NCI-H510A treated with DMSO at 0.1 percent for 48 hours (cell line): ENCODE measurements at places on chromosomes 4 and X.

DNA sequence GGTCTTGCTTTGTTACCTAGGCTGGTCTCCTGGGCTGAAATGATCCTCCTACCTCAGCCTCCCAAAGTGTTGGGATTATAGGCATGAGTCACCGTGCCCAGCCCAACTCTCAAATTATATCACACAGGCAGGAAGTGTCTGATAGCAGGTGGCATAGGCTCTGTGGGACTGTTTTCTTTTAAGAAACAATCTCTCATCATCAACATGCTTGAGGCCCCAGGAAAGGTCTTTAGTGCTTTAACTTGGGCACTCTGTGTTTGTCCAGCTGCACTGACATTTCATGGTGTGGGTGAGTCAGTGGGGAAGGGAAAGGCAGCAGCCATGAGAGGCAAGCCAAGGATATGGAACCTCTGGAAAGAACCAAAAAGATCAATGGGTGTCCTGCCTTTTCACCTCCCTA, 88.1 kb upstream of the TSPAN5 start:
- peak; percentile 34 for DNase-seq

GRCh38 chr4:43066415-43066814, 173.9 kb downstream of the GRXCR1 start:
- no peak for DNase-seq

DNA sequence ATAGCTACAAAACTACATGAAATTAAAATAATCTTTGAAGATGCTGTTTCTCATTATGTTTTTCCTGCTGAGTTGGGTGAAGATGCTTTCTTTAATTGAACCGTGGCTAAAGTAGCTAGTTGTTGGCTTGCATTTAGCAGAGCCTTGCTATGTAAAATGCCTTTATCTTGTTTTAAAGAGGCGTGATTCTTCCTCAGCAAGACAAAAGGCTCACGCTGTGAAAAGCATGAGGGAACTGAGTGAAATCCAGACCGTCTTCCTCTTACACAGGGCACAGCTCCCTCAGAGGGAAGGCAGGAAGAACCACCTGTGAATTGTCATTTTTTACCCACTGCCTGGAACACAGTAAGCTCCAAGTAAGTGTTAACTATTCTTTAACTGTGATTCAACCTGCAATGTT, 39.0 kb upstream of the ZNF518B start:
- DNase-seq, result no peak

DNA sequence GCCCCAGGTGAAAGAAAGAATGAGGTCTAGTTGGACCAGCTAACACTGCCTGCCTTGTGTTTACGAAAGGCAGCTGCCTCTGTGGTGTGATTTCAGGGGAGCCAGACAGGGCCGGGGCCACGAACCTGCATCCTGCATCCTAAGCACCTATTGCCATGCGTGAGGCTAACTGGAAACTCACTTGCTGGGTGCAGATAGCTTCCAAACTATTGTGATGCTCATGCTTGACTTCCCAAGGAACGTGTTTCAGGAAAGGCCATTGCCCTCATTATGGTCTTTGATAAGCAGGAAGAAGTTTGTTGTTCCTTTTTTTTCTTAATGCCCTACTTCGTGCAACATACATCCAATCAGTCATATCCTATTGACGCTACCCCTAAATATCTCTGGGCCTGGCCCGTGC, 2.3 kb upstream of the IRF2 start:
- no peak for DNase-seq

DNA sequence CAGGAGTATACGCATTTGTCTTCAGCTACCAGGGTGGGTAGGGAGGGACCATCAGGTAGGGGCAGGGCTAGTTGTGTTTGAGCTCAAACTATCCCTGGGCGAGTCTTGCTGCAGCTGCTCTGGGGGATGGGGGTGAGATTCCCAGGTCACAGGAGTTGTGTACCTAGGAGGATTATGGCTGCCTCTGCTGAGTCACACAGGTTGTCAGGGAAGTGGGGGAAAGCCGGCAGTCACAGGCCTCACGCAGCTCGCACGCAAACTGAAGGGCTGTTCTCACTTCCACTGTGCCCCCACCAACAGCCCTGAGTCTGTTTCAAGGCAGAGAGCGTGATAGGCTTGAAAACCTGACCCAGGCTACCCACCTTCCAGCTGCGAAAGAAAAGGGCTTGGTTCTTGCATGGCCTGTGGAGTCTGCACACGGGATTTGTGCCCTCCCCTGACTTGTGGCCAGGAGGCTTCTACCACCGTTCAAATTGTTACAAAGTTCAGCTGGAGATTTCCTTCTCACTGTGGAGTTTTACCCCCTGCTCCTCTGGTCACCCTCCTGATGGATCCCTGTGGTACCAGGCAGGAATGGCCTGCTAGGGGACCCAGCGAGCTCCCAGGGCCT, 63.8 kb downstream of the ARFIP1 start:
- DNase-seq, result no peak

- peak; percentile 27 for DNase-seq
These were observed 840 bp upstream of the CLCN3 start for GRCh38 chr4:169619518-169619957.

GRCh38 chrX:16733013-16733412, 13.6 kb downstream of the SYAP1 start:
- no peak for DNase-seq

GRCh38 chr4:82584931-82585330, 23.1 kb upstream of the TMEM150C start:
- DNase-seq, result no peak

GRCh38 chr4:175346376-175346775, 428.2 kb downstream of the ADAM29 start:
- no peak for DNase-seq

- no peak for DNase-seq
These were observed 722 bp upstream of the EFHC2 start for GRCh38 chrX:44344194-44344593.

DNA sequence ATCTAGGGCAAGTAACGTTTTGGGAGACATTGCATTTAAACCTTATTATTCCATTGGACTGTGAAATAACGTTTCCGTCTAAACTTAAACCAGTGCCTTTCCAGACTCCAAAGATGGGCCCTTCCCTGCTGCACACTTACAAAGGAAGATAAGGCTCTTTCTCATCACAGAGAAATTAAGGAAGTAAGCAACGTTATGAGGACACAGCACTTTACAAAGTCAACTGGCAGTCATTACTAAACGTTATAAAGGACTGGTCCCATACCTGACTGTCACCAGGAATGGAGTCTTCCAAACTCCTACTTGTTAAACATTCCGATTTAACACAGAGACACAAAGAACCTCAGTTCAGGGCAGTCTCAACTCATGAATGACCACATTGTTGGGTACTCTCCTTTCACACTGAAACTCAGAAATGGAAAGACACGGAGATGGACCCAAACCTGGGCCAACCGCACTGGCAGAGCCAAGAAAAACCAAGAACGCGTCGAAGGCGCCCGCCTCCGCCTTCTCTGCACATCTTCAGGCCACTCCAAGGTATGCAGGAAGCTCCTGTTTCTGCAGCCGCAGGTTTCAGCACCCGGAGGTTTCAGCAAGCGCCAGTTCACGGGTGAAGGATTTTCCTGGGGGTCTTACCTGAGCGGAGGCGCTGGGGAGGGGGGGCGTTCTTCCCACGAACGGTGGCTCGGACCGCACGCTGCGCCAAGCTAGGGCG, 670 bp downstream of the PAPSS1 start:
- no peak for DNase-seq
